ENCODE measurements at places on chromosomes 13 and 19. TPM values are rescaled to one million over a fixed set of nuclear protein-coding genes. Genes with fewer than 3 reads are reported as not detected.
A peak's percentile ranks its signal among the peaks of the same experiment; 100 is the strongest.

Gene OR7D2
- total RNA-seq: not detected

DNA sequence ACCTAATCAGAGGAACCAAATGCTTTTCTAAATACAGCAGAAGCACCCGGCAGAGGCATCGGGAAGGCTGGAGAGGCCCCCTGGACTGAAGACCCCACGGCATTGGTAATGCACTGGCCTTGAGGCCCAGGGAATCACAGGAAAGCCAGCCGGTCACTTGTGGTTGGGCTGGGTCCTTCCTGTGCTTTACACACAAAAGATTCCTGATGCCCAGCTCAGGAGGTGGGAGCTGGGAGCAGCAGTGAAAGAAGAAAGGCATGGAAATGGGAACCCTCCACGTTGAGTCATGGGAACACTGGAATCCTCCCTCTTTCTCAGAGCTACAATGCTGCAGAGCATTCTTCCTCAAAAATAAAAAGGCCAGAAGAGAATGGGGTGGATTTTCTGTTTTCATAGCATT is 126.4 kb downstream of the TNFRSF19 start:
- DNase-seq: no peak

GRCh38 chr13:21550918-21551317 is 53.1 kb downstream of the MICU2 start:
- no peak for DNase-seq

Gene MTUS2
- total RNA-seq: not detected

GRCh38 chr13:29830000-29830399 is 20.4 kb downstream of the UBL3 start:
- DNase-seq: no peak

- DNase-seq: no peak
Observed at GRCh38 chr13:33744589-33745369, 73.2 kb upstream of the RFC3 start.

GRCh38 chr13:42048684-42049453 is 421 bp downstream of the DGKH start:
- DNase-seq: peak; percentile 71

DNA sequence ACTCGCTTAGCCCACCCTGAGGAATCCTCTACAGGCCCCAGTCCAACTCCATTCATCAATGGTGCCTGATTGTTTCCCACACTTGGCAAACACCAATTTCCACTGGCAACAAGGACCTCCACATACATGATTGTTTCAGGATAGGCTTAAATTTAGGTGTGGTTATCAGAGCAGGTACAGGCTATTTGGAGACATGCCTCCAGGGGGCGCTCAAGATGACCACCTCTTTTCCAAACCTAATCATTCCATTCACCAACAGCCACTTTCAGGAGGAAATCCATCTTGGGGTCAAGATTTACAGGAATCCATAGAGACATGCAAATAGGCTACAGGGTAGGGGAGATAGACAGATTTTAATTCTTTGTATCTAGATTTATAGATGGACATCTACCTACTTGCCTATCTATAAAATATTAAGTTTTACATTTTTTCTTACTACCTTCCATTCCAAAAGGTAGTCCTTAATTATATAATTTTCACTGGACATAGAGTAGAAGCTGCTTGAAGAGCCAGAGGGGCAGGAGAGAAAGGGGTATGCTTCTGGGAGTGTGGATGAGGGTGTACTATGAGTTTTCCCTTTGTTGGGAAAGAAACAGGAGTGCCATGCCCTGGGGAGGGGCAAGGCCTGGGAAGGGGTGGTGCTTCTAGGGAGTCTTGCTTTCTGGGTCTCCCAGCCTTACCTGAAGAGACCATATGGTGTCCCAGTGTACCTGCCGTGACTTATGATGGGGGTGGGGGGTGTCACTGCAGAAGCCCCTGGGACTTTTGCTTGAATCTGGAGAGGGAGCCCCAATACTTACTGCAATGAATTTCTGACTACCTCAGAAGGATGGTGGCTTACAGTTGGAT is 14.1 kb upstream of the PCDH8 start:
- no peak for DNase-seq

Gene SIGLEC9
- total RNA-seq: not detected

DNA sequence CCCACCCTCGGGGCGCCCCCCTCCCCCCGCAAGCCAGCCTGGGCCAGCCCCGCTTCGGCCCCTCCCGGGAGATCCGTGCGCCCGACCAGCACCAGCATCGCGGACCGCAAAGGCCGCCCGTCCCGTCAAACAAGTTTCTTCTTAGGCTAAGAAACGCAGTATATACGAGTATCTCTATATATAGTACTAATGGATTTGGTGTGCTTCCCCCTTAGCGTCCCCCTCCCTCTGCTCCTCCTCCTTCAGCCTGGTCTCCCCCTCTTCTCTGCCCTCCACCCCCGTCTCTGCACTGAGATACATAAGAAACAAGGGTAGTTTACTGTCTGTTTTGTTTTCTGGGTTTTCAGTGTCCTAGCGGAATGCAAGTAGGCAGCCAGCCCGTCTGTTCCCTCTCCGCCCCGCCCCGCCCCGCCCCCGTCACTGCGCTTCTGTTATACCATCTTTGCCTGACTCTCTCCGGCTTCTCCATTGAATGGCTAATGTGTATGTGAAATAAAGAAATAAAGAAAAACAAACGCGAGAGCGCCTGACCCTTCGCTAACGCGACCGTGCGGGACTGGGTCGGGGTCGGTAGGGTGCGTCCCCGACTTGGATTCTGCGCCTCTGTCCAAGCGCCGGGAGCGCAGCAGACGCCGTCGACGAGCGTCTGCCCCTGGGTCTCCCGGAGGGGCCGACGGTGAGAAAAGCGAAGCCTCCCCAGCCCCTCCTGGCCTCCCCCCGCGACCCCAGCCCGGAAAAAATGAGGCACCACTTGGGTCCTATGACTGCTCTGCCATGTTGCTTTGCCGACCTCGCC is 4.2 kb downstream of the LYL1 start:
- DNase-seq: no peak

DNA sequence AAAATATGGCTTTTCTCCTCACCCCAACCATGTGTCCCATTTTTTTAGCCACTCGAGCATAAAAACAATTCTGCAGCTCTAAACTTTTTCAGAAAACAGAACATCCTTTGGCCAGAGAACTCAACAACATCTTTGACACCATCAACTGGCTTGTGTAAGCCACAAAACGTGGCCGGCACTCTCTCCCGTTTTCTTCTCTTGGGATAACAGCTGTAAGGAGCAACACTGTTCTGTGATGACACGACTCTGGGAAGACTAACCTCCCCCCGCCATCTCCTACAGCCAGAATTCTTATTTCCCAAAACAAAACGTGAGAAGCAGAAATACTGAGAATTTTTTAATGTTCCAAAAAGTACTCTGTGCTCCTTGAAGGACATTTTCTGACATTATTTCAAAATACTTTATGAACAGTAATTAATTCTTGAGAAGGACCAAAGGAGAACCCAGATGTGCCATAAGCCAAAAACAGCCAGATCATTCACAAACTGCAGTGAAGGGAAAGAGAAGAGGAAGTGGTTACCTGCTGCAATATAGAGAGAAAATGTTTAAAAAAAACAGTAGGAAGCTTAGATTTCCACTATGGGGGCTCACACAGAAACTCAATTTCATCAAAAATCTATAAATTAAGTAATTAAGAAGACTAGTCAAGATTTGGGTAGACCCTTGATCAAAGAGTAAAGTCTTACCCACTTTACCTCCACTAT is 25.8 kb downstream of the COL4A1 start:
- no peak for DNase-seq
